AML-193 (cell line): ENCODE measurements at places on chromosomes 3 and 15.

DNA sequence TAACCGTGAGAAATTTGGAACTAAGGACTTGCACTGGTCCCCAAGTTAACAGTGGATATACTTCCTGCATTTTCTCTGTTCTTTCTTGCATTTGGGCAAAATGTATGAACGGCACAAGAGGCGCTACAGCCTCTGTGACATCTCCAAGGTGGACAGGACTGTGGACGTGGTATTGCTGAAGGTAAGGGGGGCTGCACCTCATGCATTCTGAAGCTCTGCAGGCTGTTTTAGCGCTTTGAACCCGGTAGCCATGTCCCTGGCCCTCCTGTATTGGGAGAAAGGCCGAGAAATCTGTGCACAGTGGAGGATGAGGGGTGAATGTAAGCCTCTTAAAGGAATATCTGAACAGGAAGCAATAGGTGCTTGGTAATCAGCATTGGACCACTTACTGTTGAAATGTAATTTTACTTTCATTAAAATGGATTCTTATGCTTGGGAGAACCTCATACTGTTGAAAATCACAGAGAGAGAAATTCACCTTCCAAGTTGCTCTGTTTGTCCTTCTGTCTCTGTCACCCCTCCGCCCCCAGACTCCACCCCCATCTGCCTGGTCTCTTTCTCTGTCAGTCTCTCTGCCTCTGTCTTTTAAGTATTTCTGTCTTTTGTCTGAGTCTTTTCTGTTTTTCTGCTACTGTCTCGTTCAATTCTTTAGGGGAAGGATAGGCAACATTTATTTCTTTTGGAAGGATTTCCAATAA lies 174.6 kb downstream of the KLHL25 start:
- DNase-seq: no peak

DNA sequence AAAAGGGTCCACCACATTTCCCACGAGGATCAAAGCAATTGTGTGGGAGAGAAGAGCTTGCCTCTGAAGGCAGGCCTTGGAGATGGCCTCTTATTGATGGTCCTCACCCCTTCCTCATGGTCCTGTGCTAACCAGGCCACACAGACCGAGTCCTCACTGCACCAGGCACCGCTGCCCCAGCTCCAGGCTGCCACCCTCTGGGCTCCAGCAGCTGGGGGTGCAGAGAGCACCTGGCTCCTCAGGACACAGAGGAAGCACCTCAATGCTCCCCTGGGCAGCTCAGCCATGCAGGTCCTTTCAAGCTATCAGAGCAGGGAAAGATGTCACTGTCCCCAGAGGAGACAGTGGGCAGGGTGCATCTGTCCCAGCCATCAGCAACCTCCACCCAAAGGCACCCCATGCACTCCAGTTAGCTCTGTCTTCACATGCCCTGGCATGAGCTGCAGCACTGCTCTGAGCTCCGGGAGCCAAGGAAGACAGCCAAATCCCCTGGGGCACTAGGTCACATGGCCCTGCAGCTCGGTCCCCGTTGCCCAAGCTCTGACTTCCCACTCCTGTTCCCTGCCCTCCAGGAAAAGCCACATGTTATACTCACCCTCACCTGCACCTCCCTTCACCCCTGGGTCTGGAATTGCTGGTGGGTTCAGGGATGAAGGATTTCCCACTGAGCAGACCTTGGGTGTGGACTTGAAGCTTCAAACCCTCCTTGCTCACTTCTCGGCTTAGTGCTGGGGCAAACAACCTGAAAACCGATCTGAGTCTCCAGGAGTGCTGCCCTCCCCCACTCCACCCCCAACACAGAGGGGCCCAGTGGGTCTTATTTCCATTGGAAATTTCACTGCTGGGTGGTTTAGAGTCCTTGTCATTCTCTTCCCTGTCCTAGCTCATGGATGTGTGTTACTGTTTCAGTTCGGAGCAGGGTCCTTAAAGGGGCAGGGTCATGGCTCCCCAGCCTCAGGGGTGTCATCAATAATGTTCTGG lies 32.6 kb downstream of the ALS2CL start:
- no peak for DNase-seq

DNA sequence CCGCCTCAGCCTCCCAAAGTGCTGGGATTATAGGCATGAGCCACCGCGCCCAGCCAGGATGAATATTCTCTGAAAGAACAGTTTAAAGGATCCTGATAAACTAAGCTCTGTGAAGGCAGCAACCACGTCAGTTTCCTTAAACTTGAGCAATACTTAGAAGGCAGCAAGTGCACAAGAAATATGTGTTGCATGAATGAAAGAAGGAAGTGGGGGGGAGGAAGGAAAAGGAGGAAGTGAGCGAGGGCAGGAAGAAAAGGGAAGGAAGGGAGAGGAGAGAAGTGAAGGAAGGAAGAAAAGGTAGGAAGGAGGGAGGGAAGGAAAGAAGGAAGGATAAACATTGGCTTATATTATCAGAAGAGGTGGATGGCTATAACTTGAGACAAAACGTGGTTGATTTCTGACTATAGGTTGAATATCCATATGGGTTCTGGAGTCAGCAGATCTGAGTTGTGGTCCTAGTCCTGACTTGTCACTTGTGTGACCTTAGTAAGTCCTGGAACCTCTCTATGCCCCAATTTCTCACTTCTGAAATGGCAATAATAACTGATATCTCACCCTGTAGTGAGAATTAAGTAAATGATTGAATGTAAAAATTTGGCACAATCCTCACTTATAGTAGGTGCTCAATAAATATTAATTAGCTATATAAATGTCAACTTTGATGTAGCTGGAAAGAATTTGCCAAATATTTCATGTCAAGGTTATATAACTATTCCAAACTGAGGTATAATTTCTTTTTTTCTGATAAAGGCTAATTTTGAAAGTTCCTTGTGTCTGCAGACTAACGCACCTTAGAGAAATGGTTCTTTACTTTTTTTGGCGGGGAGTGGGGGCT lies 12.0 kb upstream of the SEMA4B start:
- peak; percentile 90 for DNase-seq

DNA sequence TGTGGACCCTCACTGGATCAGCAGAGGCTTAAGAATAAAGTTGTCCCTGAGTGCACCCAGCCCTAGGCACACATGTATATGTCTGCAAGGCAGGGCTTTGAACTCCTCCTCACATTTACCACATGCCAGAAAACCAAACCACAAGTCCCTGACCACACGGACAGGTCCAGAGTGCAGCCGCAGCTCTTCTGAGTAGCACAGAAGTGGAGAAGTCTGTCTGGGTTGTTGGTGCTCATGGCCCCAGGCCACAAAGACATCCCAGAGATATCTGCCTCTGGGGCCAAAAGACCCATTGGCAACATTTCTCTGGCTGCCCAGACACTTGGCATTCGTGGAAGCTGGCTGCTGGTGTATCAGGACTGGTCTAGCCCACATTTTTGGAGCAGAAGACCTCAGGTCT lies 17.4 kb downstream of the SUSD5 start:
- no peak for DNase-seq

DNA sequence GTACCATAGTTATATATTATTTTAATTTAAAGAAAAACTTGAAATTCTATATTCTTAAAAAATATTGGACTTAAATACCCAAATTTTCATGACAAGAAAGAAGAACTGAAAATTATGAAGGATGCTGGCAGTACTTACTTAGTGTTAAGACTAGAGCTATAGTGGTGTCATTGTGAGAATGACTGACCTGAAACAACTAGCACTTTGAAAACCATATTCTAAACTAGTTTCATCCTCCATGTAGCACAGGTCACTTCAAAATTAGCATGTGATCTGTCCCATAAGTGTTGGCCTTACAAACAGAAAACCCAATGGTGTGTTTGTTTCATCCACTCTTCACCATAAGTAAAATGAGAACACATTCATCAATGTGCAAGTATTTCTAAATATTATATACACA lies 208.6 kb downstream of the ZIC4 start:
- DNase-seq: no peak

- peak; percentile 78 for DNase-seq
Observed at GRCh38 chr3:151085227-151085888, at the start of gene MED12L. MED12L (plus strand) TSS chr3:151085664; CDS start chr3:151086927, 1,263 bp downstream.

- no peak for DNase-seq
Observed at GRCh38 chr3:73966733-73967132, 342.0 kb upstream of the PDZRN3 start.

DNA sequence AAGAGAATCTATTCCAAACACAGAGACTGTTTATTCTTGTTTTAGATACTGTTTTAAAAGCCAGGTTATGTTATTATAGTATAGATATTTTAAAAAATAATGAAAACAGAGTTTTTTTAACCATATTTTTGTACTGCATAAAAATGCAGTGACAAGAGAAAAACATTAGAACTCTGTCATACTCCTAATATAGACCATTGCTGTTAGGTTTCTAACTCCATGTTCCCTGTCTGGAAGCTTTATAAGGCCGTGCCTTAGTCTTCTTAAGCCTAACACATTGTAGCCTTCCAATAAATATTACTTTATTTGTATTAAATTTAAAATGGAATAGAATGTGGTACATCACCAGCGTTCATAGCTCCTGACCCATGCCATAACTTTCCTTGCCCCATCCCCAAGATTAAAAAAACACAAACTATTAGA lies 53.2 kb downstream of the MBNL1 start:
- no peak for DNase-seq

GRCh38 chr3:105829229-105829628 lies 39.6 kb downstream of the CBLB start:
- no peak for DNase-seq

- DNase-seq: no peak
Observed at GRCh38 chr3:15726043-15726442, 71.7 kb downstream of the ANKRD28 start.

- DNase-seq: no peak
Observed at GRCh38 chr3:146217324-146217723, 33.6 kb downstream of the PLSCR4 start.

DNA sequence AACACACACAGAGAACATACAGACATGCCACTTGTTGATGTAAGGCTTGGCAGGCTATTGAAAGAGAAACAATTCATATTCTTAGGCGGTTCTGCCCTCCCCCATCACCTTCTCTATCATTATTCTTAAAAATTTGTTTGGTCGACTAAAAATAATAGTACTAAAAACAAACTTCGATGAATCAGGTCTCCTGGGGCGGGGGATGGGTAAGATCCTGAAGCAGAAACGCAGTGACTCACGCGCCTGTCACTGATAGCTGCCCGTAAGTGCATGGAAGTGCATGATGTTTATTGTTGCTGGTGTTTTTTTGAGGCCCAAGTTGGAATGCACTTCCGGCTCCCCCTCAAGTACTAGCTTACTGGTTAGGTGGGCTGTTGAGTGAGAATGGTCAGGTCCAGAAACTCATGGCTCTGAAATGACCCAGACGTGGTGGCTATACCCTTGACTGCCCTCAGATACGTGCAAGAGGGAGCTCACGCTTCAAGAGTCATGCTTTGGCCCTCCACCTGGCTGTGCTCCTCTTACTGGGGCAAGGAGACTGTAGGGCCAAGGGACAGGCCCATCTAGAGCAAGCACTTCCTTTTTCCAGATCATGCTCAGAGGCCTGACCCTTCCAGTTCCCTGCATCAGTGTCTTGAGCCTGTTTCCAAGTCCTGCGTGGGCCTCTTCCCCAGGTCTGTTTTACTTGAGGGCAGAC lies 10.9 kb downstream of the SMAD3 start:
- no peak for DNase-seq

- DNase-seq: no peak
Observed at GRCh38 chr3:128693696-128694095, 32.3 kb upstream of the RAB7A start.

DNA sequence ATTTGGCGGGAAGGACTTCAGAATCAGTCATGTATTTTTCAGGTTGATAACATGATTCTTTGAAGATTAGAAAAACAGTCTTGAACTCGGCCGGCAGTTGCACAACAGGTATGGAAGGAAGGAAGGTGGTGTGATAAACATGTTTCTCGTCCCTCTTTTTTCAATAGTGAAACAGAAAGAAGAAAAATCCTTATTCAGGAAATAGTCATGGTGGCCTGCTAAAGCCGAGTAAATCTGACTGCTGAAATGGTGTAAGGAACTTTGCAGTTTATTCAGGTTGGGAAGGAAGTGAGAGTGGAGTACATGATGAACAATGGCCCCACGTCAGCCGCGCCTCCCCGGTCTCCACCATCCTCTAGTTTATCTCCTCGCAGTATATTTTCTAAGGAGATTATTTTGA lies 6.7 kb downstream of the RASGRP1 start:
- DNase-seq: no peak

DNA sequence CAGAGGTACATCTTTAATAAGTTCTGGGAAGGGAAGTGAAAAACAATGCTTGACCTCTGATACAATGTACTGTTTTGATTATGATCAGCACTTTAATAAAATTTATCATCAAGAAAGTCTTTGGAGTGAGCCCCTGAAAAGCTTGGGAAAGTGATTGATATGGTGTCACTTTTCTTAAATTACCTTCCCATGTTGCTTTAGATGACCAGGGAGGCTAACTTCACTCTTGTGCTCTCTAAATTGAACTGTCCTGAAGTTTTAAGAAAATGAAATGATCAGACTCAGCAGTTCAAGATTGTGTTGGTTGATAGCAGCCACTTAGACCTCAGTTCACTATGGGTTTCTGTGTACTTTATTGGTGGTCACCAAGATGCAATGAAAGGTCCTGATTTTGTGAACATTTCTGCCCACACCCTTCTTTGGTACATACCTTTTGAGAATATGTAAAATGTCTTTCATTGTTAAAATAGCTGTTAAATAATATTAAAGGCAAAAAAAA lies 15.7 kb downstream of the TGFBR2 start:
- DNase-seq: no peak

GRCh38 chr3:9704347-9705322 lies 1.0 kb downstream of the CPNE9 start:
- DNase-seq: no peak

DNA sequence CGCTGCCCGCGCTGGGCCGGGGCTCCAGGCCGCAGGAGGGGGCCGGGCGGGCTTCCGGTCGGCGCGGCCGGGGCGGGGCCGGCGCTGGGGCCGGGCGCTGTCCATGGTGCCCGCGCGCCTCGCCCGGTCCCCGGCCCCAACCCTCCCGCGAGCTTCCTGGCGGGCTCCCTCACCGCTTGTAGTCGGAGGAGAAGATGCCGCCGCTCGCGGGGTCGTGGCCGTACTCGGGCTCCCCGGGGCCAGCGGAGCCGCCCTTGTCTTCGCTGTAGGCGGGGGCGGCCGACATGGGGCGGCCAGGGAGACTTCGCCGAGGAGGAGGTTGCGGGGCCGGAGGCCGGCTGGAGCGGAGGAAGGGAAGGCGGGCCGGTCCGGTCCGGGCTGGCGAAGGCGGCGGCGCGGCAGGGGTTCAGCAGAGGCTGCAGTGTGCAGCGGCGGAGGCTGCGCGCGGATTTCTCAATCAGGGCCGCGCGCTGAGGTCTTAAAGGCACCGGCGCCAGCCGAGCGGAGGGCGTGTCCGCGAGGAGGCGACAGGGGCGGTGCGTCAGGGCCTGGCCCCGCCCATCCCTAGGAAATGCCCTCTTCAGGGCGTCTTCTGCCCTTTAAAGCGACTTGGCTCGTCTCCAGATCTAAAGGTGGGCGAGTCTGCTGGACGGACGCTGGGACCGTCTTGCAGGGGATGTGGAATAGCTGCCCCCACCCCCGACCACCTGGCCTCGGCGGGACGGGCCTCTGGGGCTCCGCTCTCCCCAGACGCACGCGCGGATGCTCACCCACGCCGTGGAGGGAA lies at the start of gene AP3B2:
AP3B2 (minus strand) TSS at position 455 of the 787 bp plus-strand sequence; CDS start at position 286, 169 bp downstream.
- DNase-seq: no peak

DNA sequence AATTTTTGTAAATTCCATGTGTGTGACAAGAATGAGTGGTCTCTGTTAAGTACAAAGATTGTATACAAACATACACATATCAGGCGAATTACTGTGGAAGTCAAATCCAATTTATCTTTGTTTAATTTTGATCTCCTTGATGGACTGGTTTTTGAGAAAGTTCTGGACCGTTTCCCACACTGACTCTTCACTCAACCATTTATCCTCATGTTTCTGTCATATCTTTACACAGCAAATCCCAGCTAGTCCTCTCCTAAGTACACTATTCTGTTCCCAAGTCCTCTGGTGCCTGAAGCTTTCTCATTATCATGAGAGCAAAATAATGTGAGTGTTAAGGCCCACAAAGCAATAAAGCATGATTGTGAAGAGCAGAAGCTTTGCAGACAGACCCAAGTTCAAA lies 189.9 kb downstream of the WNT5A start:
- no peak for DNase-seq
